ENCODE measurements at places on chromosomes 4 and X.

DNA sequence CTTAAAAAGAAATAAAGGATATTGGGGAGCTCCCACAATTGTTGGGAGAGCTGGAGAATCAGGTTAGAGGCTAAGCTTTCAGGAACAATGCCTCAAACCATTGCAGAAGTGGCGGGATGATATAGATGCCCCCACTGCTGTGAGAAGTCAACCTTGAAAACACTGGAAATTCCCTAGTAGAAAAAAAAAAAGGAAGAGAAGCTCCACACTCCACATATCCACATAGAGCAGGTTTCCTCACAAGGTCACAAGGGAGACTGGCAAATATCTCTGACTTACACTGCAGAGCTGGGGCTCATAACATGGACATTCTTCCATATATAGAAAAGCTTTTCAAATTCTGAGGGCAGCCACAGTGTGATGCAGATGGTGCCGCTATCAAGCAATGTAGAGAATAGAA, 22.7 kb upstream of the OGT start:
- DNase-seq, result no peak

DNA sequence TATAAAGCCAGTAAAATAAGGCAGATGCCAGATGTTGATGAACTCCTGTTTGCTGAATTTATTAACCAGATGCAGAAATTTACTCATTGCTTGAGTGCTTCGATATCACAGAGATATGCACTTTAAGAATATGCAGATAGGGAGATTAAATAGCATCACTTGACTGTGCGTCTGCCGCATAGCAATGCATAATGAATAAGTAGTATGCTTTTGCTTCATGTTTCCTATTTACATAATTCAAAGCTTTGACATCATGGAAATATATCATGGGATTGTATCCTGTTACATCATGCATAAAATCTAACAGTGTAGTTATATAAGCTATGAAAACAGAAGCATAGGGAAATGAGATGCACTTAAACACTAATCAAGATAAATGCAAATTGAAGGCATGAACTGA, 45.9 kb downstream of the VEGFC start:
- DNase-seq, result no peak

DNA sequence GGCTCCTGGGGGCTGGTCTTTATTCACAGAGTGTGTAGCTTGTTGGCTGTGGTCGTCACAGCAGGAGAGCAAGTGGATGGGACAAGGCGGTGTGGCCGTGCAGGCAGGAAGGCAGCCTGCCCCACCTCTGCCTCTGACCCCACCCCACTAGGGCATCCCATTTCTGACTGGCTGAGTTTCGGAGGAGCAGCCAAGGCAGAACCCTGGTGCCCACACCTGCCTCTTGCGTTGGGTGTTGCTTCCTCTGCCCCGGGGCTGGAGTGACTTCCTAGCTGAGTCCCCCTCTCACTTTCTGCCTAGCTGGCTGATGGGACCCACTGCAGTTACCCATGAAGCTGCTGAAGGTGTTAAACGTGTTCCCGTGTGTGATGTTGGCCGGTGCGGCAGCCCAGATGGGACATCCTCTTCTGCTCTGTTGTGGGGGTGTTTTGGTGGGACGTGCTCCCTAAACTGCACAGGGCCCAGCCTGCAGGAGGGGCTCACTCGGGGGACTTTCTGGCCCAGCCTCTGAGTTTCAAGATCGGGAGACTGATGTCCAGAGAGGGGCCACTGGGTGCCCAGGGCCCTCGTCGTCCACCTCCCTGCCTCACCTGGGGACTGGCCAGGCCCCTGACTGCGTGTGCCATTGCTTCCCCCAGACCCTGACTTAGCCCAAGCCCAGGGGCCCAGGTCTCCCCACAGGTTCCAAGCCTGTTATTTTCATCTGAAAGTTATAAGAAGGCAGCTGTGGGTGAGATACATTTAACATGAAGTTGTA, 101.5 kb downstream of the PSAPL1 start:
- DNase-seq, result no peak

GRCh38 chr4:31575504-31575903, 855.3 kb downstream of the PCDH7 start:
- DNase-seq, result no peak

- DNase-seq, result no peak
Observed at GRCh38 chrX:49269767-49270248, at the start of gene PPP1R3F. Gene PPP1R3F, plus strand, starts transcription at chrX:49269793. Its CDS starts 77 bp downstream, at chrX:49269870.

GRCh38 chr4:143668930-143669552, 31.4 kb downstream of the FREM3 start:
- no peak for DNase-seq

- no peak for DNase-seq
Observed at GRCh38 chr4:40525752-40526598, 103.7 kb downstream of the RBM47 start.

GRCh38 chr4:63460075-63460474, 949.2 kb downstream of the TECRL start:
- no peak for DNase-seq

DNA sequence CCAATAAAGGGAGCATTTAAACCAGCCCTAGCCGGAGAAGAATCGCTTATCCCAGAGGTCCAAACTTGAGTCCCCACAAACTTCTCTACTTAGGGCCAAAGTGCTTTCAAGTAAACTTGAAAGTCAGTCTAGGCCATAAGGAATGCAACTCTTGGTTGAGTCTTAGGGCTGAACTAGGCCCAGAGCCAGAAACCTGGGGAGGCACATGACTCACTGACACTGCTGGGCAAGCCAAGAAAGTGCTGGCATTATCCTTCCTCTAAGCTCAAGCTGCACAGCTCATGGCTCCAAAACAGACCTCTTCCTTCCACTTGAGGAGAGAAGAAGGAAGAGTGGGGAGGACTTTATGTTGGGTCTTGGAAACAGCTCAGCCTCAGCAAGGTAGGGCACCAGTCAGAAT, 1257.3 kb upstream of the DIAPH2 start:
- DNase-seq, result no peak

- no peak for DNase-seq
Observed at GRCh38 chr4:102647117-102647516, 113.7 kb downstream of the MANBA start.
